ENCODE measurements at places on chromosomes 5 and 9.

GRCh38 chr5:150286820-150287219, 2.8 kb downstream of the CAMK2A start:
- no peak for DNase-seq

- DNase-seq: peak; percentile 42
These were observed 19.2 kb upstream of the SHB start for GRCh38 chr9:38088006-38088925.

DNA sequence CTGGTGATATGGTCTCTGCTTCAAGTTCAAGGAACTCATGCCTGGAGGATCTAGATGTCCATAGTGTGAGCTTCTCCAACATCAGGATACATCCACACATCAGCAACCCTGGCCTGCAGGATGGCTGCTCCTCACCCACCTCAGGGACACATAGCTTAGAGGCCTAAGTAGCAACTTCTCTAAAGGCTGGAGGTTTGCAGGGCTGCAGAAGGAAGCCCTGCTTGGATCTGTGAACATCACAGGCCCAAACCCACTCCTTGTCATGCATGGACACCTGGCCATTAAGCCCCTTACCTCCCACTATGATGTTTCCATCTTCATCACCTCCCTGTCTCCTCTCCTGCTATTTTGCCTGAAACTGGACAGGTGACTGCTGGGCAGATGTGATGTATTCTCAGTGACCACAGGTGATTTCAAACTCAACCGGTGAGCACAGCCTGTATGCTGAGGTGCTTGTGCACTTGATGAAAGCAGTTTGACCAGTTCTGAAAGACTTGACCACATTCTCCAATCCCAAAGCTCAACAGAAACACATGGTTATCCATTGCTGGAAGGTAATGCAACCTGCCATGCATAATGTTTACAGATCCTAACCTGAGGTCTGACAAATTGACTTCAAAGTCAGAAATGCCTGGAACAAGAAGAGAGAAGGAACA, 205.2 kb downstream of the FSTL4 start:
- no peak for DNase-seq

DNA sequence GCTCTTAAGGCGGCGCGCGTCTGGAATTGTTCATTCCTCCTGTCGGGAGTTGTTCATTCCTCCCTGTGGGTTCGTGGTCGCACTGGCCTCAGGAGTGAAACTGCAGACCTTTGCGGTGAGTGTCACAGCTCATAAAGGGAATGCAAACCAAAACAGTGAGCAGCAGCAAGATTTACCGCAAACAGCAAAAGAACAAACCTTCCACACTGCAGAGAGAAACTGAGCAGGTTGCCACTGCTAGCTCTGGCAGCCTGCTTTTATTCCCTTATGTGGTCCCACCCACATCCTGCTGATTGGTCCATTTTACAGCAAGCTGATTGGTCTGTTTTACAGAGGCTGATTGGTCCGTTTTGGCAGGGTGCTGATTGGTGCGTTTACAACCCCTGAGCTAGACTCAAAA, 1365.3 kb upstream of the WWC1 start:
- DNase-seq: no peak

GRCh38 chr9:120348951-120349429, 231.0 kb downstream of the CDK5RAP2 start:
- DNase-seq: peak; percentile 76

DNA sequence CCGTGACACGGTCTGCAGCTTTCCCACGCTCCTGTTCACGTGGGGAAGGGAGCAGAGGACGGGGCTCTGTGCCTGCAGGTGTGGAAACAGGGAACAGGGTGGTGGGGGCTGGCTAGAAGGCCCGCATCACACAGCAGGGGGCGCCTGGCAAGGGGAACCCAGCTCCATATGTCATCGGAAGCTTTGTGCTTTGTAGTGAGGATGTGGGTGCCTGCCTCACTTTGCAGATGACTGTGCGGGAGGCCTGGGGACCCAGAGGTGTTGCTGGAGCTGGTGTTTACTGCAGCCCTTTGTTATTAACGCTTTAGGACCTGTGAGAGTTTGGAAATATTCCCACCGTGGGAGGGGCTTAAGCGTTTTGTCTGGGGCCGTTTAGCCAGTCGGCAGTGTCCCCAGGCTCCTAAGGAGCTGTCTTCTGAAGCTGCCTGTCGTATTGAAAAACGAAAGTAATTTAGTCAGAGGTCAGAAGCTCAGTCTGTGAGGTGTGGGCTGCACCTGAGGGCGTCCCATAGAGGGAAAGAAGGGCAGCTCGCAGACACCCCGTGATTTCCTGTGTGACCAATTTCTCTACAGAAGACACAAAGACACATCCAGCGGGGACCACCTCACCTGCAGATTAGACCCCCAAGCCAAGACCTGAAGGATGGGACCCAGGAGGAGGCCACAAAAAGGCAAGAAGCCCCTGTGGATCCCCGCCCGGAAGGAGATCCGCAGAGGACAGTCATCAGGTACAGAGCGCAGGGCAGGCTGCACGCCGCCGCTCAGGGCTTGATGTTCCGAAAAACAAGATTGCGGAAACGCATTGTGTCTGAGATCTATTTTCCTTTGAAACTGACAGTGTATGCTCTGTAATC, 9.1 kb downstream of the MAN1B1 start:
- no peak for DNase-seq
